ENCODE measurements at places on chromosomes 11 and 22.

DNA sequence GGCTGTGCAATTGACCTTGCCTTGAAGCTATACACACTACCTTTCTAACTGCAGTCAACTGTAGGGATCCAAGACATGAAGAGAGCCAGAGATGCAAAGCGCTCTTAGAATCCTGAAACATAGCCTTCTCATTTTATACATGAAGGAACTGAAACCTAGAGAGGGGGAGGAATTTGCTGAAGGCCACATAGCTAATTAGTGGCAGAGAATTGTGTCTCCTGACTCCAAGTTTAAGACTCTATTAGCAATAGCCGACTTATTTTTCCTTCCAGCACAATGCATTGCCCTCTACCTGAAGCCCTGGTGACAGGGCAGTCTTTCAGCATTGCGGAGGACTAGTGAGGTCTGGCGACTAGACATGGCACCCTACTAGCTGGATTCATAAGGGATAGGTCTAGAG lies 727.0 kb upstream of the ANO5 start:
- DNase-seq, result no peak

- no peak for DNase-seq
Measured at GRCh38 chr11:64334764-64335735, 5.0 kb upstream of the CCDC88B start.

GRCh38 chr11:131392528-131393255 lies 22.3 kb downstream of the NTM start:
- DNase-seq, result no peak

DNA sequence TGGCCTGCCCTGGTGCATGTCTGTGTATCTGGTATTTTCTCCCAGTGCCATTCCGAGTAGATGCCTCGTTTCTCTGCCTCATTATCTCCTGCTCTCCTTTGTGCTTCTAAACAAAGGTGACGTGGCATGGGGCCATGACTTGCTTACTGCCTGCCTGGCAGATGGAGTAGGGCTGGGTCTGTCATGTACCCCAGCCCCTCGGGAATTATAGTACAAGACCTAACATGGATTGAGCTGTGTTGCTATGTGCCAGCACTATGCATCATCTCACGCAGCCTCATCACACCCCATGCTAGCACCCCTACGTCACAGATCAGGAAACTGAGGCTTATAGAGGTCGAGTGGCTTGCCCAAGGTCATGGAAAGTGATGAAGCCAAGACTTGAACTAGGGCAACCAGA lies 88.1 kb downstream of the GALNT18 start:
- no peak for DNase-seq

DNA sequence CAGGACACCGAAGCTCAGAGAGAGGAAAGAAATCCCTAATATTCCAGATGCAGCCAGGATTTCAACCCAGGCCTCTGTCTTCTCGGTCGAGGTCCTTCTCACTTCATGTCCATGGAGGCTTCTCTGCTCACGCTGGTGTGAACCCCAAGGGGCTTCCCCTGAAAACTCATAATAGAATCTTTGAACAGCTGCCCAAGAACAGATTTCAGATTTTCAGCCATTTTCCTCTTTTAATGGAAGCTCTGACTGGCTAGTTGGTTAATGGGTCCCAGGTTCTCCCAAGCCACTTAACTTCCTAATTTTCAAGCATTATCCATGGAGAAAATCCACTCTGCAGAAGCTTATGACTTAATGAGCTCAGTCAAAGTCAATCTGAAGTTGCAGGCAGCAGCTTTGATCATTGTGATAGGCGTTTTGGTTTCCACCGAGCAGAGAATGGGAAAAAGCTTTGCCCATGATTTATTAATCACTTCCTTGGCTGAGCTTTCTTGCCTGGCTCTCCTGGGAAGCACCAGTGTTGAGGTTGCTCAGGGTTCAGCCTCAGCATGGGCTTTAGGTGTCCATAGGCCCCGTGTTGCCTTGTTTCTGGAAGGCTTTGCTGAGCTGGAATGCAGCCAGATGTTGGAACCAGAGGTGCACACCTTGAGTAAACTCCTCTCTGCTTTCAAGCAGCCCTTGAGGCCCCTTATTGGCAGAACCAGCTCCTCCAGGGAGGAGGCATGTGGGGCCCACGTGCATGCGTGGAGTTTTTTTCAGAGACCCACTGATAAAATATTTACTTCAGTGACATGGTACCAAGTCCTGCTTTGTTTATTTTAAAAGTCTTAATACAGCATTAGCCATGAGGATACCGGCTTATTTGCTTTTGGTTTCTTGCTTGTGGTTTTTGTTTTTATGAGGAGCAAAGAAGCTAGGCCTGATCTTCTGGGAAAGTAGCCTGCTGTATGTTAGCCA lies 25.5 kb downstream of the LDLRAD3 start:
- DNase-seq, result no peak

GRCh38 chr11:128548649-128549255 lies 38.6 kb downstream of the ETS1 start:
- DNase-seq, result peak; percentile 69

DNA sequence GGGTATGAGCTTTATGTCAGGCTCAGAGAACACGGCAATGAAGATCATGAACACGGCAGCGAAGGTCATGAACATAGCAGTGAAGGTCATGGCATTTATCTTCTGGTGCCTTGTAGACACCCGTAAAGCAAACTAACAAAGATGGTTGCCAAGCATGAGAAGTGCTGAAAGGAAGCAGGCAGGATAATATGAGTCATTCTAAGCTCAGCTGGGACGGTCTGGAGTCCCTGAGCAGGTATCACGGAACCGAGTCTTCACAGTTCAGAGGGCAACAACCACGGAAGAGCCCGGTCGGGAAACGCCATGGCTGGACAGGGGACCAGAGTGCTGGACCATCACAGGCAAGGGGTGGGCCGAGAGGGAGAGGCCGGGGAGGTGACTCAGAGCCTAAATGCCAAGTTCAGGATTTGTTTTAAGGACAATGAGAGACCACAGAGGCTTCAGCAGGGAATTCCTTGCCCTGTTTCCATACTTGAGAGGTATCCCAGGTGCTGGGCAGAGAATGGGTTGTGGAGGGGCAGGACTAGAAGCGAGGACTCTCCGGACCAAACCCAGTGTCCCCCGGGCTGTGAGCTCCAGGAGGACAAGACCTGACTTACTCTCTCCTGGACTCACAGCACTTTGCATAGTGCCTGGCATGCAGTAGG lies 13.1 kb upstream of the MS4A10 start:
- no peak for DNase-seq

DNA sequence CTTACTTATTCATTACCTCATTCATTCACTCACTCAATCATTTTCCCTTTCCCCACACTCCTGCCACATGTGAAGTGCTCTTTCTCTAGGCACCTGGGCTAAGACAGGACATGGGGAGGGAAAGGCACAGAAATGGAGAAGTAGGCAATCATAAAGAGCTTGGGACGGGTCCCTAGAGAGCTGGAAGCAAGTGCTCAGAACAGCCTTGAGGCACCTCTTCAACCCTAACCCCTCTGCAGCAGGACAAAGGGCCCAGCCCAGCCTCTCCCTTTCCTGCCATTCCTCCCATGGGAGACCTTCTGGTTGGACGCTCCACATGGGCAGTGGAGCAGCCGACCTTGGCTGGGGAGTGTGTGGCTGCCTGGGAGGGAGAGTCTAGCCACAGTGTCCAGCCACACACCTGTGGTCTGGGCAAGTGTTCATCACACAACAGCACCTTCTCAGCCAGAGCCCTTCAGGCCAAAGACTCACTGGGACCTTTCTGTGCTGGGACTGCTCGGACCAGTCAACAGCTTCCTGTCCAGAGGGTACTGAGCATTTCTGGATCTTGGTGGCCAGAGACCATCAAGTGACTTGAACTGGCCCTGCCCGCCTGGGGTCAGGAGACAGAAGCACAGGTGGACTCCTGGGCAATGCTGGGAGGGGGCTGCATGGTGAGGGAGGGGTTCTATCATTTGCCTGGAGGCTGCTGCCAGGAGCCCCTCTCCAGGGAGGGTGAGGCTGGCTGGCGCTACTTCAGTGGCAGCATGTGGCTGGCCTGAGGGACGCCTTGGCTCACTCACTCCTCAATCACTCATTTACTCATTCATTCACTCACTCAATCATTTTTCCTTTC lies 1.0 kb upstream of the MUC5AC start:
- DNase-seq, result peak; percentile 7

GRCh38 chr11:93986716-93987115 lies 34.4 kb upstream of the HEPHL1 start:
- DNase-seq, result no peak

DNA sequence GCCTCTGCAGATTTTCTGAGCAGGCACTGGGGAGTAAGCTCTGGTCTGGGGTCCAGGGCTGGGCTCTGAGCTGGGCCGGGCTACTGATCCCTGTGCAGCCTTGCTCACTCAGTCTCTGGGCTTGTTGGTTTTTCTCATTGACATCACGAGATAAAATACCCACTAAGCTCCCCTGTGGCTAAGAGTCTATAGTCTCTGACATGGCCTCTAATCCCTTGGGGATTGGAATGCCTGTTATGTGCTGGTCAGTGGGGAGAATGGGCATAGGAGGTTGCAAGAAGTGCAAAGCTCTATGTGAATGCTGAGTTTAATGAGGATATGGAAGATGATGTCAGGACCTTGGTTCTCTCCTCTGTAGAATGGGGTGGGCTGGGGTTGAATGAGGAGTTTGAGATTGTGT lies 23.3 kb downstream of the ELF5 start:
- DNase-seq, result no peak

- no peak for DNase-seq
Measured at GRCh38 chr11:111531136-111531535, 9.4 kb upstream of the LAYN start.

- DNase-seq, result no peak
Measured at GRCh38 chr22:50058906-50059880, 1.1 kb upstream of the TTLL8 start.

DNA sequence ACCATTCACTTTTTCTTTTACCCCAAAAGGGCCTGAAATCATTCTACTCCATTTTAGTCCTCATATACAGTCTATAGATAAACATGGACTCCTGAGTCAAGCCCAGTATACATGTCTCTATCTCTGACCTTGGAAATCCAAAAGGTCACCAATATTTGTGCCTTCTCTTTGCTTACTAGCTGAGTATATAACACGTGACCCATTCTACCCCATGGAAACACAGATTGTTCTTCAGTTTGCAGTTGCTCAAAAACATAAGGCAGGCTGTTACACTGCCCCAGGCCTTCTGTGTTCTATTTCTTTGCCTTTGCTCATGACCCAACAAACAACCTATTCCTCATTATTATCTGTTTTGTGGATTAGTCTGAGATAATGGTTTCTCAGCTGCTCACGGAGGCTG lies 5.8 kb downstream of the NRIP3 start:
- no peak for DNase-seq

GRCh38 chr11:113065330-113065729 lies 104.1 kb downstream of the NCAM1 start:
- no peak for DNase-seq

DNA sequence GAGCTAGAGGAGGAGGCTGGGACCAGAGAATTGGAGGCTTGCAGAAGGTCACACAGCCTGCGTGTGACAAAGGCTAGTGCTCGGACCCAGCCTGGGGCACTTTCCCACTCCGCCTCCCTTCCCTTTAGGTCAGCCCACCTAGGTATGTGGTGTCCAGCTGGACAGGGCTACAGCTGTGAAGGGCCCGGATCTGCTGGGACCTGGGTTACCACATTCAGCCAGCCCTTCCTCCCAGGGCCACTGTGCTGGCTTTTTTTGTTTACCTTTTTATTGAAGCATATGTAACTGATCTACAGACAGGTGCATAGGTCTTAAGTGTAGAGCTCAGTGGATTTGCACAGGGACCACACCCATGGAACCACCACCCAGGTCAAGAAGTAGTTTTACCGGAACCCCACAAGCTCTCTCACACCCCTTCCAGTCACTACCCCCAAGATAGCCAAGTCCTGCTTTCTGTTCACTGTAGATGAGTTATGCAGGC lies 8.7 kb downstream of the CAPN5 start:
- no peak for DNase-seq

- no peak for DNase-seq
Measured at GRCh38 chr11:118636569-118637290, 29.3 kb downstream of the PHLDB1 start.

DNA sequence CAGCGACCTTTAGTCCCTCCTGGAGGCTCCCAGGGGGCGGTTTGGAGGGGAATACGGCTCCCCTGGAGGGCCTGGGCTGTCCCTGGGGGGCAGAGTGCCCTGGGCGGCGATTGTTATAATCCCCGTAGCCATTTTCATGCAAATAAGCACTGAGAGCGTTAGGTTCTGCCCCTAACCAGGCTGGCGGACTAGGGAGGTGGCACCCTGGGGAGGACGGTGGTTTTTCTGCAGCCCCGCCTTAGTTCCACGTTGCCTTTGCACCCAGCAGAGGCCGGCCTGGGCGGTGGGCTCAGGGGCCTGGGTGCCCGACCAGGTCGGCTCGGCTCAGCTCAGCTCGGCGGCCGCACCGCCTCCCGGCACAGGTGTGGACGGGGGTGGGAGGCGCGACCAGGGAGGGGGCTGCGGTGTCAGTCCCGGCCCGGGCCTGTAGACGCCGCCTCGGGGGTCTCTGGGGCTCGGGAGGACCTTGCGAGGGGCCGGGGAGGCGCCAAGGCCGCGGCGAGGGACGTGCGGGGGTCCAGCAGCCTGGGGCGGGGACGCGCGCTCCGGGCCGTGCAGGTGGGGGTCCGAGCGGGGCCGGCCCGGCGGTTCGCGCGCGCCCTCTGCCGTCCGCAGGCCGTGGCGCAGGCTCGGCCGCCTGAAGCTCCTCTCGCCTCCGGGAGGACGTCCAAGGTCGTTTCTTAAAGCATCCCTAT lies 2.3 kb upstream of the DUSP8 start:
- DNase-seq, result peak; percentile 78

GRCh38 chr22:21937041-21937820 lies 15.4 kb downstream of the PPM1F start:
- no peak for DNase-seq
